Activated naive CD8-positive, alpha-beta T cell treated with anti-CD3 and anti-CD28 coated beads for 36 hours (primary cell): ENCODE measurements at places on chromosomes 12 and 14. TPM values are rescaled to one million over a fixed set of nuclear protein-coding genes. Genes with fewer than 3 reads are reported as not detected.

DNA sequence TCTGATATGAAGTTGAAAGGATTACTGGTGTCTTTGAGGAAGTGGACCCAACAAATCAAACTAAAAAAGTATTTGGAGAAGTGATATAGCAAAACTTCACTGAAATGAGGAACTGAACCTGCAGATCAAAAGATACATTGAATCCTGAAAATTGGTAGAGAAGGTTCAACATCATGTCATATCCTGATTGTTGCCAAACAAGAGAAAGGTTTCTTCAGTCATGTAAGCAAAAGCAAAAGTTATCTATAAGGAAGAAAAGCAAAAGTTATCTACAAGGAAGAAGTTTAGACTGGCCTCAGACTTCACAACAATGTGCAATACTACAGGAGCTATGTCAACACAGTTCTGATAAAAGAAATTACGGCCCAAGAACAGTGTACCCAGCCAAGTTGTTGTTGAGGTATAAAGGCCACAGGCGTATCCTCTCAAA, 142.7 kb downstream of the RAD51B start:
- no peak overlapping the region for H3K27ac ChIP-seq
- no peaks in the 10 kb centered on the region for H3K4me1 ChIP-seq
- H3K36me3 ChIP-seq: peaks cover 12% of the 10 kb centered on the region
- H3K4me3 ChIP-seq: no peak overlapping the region
- H3K27me3 ChIP-seq: no peaks in the 10 kb centered on the region

- no peaks in the 10 kb centered on the region for H3K4me1 ChIP-seq
- no peak for DNase-seq
- no peak overlapping the region for H3K27ac ChIP-seq
- H3K27me3 ChIP-seq: peaks cover 3% of the 10 kb centered on the region
Observed at GRCh38 chr14:94924189-94924588, 154.3 kb upstream of the GSC start.

DNA sequence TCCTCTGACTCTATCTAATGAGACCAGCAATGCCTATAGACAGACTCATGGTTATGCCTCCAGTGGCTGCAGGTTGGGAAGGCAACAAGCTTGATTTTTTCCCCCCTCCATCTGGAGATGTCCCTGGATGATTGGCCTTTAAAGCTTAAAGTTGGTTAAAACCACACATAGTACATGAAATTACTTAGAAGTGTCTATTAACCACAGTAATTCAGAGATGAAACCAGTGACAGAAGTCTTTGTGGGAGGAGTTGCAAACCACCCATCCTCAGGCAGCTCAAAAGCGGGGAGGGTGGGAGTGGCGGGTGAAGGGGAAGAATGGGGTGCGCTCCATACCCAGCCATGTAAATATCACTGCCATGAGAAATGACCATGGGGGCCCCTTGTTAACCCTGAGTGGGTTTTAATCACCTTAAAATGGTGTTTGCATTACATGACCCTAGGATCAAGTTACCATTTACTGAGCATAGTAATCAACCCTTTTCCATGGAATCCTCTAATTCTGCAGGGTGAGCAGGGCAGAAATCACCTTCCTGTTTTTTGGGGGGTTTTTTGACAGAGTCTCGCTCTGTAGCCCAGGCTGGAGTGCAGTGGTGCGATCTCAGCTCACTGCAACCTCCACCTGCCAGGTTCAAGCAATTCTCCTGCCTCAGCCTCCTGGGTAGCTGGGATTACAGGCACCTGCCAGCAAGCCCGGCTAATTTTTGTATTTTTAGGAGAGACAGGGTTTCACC, 133.5 kb downstream of the FOXN3 start:
- peak; percentile 47 for DNase-seq
- peaks cover 55% of the 10 kb centered on the region for H3K4me1 ChIP-seq
- peaks cover 55% of the 10 kb centered on the region for H3K36me3 ChIP-seq
- no peaks in the 10 kb centered on the region for H3K27me3 ChIP-seq
- peak overlapping the region; percentile 63 for H3K27ac ChIP-seq

DNA sequence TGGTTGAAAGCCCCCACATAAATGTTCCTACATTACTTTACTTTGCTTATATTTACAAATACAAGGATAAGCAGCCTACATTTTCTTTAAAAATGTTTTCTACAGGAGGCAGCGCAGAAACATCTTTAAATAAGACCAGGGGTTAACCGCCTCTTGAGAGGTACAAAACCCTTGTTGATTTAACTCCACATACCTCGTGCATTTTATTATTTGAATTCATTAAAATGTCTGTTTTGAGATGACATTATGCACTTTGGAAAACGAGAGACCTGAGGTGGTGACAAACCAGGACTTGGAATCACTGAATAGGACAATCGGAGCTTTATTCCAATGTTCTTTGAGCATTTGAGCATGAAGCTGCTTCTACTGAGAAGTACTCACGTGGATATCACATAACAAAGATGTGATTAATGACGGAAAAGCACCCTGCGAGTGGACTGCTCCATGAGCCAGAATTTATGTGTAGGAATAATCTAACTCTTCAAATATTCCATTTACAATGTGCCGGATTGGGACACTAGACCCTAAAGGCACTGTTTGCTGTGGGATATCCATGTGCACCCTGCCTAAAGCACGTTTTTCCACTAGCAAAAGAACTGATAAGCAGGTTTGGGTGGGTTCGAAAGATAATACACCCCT, 746 bp upstream of the DUSP16 start:
- peaks cover 10% of the 10 kb centered on the region for H3K36me3 ChIP-seq
- peaks cover 14% of the 10 kb centered on the region for H3K4me1 ChIP-seq
- H3K27ac ChIP-seq: peak overlapping the region; percentile 82
- peak overlapping the region; percentile 77 for H3K4me3 ChIP-seq

GRCh38 chr14:76591266-76591665, 170.0 kb upstream of the VASH1 start:
- no peaks in the 10 kb centered on the region for H3K36me3 ChIP-seq
- H3K27ac ChIP-seq: no peak overlapping the region
- no peaks in the 10 kb centered on the region for H3K4me1 ChIP-seq

DNA sequence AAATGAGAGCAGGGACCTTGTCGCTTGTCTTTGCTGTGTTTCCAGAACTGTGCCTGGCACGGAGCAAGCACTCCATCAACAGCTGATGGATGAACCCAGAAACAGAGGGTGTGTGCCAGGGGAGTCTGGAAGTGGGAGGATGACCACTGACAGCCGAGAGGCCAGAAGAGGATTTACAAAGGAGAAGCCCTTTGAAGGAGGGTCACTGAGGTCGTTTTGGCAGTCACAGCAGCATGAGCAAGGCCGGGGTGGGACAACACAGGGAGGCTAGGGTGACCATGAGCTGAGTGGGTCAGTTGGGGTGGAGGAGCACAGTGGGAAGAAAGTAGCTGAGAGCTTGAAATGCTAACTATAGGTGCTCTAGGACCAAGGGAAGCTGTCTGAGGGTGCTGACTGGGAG, 199.6 kb downstream of the NTF3 start:
- H3K27ac ChIP-seq: no peak overlapping the region
- peaks cover 18% of the 10 kb centered on the region for H3K27me3 ChIP-seq
- DNase-seq: no peak
- no peak overlapping the region for H3K4me3 ChIP-seq

DNA sequence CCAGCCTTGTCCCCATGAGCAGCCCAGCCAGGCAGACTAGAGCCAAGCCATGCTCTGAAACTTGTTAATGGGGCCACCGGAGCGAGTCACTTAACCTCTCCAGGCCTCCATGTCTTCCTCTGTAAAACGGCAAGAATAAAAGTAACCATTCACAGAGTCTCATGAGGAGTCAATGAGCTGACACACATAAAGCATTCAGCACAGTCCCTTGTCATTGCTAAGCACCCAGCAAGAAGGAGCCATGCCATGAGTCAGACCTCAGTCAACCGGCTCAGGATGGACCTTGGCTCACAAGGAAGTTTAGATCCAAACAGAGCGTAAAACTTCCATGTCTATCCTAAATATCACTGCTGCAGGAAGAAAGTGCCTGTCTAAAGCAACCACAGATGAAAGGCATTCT, 10.6 kb downstream of the FICD start:
- peaks cover 5% of the 10 kb centered on the region for H3K4me1 ChIP-seq
- peaks cover 21% of the 10 kb centered on the region for H3K36me3 ChIP-seq
- peak overlapping the region; percentile 42 for H3K27ac ChIP-seq
- DNase-seq: no peak
- no peaks in the 10 kb centered on the region for H3K27me3 ChIP-seq

The CACNA2D4 gene
- total RNA-seq: 3.8 TPM

- no peak overlapping the region for H3K4me3 ChIP-seq
- H3K36me3 ChIP-seq: no peaks in the 10 kb centered on the region
- peaks cover 12% of the 10 kb centered on the region for H3K27me3 ChIP-seq
- H3K4me1 ChIP-seq: peaks cover 13% of the 10 kb centered on the region
- no peak overlapping the region for H3K27ac ChIP-seq
Observed at GRCh38 chr12:3304436-3305165, 186.4 kb upstream of the PRMT8 start.

DNA sequence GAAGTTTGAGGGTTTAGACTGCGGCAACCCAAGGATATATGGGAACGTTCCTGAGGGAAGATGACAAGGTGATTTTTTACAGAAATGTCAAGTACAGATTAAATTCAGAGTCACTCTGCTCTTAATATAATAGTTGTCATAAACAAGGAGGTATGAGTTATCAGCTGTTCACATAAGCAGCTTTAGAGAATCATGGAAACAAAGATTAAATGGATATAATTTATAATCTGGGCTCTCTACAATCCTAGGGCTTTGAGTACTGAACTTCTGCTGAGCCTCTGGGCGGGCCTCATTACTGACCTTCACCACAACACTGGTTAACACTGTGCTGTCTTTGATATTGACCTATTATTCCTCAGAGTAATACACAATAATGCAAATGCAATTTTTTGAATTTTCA, 577.8 kb downstream of the RPS29 start:
- no peaks in the 10 kb centered on the region for H3K4me1 ChIP-seq
- no peaks in the 10 kb centered on the region for H3K36me3 ChIP-seq
- no peak overlapping the region for H3K4me3 ChIP-seq
- no peak for DNase-seq
- no peaks in the 10 kb centered on the region for H3K27me3 ChIP-seq

The KRT73 gene
- 0.14 TPM for total RNA-seq

The PPP2R5C gene
- 209 TPM for total RNA-seq

GRCh38 chr14:55553791-55554190, 26.2 kb upstream of the KTN1 start:
- H3K27ac ChIP-seq: no peak overlapping the region
- H3K27me3 ChIP-seq: no peaks in the 10 kb centered on the region
- no peak overlapping the region for H3K4me3 ChIP-seq
- DNase-seq: no peak
- no peaks in the 10 kb centered on the region for H3K4me1 ChIP-seq
- peaks cover 20% of the 10 kb centered on the region for H3K36me3 ChIP-seq

- no peak for DNase-seq
- no peak overlapping the region for H3K4me3 ChIP-seq
- peaks cover 15% of the 10 kb centered on the region for H3K27me3 ChIP-seq
- H3K36me3 ChIP-seq: no peaks in the 10 kb centered on the region
- no peak overlapping the region for H3K27ac ChIP-seq
Observed at GRCh38 chr14:59707778-59708561, 131.4 kb upstream of the CCDC175 start.

DNA sequence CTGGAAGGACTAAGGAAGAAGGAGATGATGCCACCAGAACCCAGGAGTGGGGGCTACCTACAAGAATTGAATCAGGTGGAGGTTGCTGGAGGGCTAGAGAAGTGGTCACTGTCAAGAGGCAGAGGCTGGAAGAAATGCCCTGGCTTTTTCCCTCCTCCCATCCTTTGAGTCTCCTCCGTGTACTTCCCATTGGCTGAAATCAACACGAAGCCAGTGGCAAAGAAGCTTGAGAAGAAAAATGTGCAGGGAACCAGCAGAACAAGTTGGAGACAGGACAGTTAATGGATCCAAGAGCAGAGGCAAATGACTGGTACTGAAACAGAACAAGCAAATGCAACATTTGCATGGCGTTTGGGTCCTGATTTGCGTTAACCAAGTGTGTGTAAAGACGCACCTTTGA, 9.1 kb upstream of the FBLN5 start:
- H3K27ac ChIP-seq: no peak overlapping the region
- no peaks in the 10 kb centered on the region for H3K36me3 ChIP-seq
- peaks cover 2% of the 10 kb centered on the region for H3K4me1 ChIP-seq
- H3K4me3 ChIP-seq: no peak overlapping the region
- DNase-seq: no peak
- peaks cover 5% of the 10 kb centered on the region for H3K27me3 ChIP-seq

The TAS2R42 gene
- total RNA-seq: not detected

- H3K4me1 ChIP-seq: no peaks in the 10 kb centered on the region
- H3K27ac ChIP-seq: no peak overlapping the region
- H3K36me3 ChIP-seq: peaks cover 2% of the 10 kb centered on the region
- no peak for DNase-seq
Observed at GRCh38 chr12:64791036-64791435, 31.8 kb upstream of the GNS start.

DNA sequence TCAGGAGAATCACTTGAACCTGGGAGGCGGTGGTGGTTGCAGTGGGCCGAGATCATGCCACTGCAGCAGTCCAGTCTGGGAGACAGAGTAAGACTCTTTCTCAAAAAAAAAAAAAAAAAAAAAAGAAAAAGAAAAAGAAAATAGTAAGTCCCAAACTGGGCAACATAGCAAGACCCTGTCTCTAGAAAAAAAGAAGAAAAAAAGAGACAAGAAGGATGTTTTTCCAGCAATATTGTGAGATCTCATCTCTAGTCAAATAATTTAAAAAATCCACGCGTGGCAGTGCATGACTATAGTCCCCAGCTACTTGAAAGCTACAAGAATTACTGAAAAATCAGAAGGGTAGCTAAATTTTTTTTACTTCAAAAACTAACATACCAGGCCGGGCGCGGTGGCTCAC, 8.0 kb downstream of the USP44 start:
- H3K27ac ChIP-seq: no peak overlapping the region
- H3K4me3 ChIP-seq: no peak overlapping the region
- no peaks in the 10 kb centered on the region for H3K27me3 ChIP-seq

DNA sequence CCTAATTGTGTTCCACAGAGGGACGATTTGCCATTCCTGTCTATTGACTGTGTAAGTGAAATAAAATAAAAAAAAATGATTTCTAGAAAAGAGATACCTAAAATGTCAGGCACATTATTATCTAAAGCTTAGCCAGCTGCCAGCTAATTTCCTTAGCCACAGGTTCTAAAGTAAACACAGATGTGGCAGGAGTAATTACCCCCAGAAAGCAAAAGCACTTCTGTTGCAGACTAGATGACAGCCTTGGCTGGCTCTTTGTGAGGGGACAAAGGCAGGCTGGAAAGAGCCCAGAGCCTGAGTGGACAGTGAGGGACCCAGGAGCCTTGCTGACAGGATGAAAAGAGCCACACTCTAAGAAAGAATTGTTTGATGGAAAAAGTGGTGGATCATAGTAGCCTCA, 418.1 kb downstream of the LRIG3 start:
- peaks cover 2% of the 10 kb centered on the region for H3K27me3 ChIP-seq
- H3K4me1 ChIP-seq: no peaks in the 10 kb centered on the region
- no peaks in the 10 kb centered on the region for H3K36me3 ChIP-seq
- H3K4me3 ChIP-seq: no peak overlapping the region
- no peak for DNase-seq
- H3K27ac ChIP-seq: no peak overlapping the region

The GPHB5 gene
- not detected for total RNA-seq

The TMEM19 gene
- total RNA-seq: 21.6 TPM

GRCh38 chr12:79012636-79013035, 148.1 kb downstream of the SYT1 start:
- H3K36me3 ChIP-seq: no peaks in the 10 kb centered on the region
- no peak for DNase-seq
- no peaks in the 10 kb centered on the region for H3K27me3 ChIP-seq
- no peaks in the 10 kb centered on the region for H3K4me1 ChIP-seq

The FOXG1 gene
- total RNA-seq: not detected
